ENCODE measurements at places on chromosomes 4 and X. TPM values are rescaled to one million over a fixed set of nuclear protein-coding genes. Genes with fewer than 3 reads are reported as not detected.

DNA sequence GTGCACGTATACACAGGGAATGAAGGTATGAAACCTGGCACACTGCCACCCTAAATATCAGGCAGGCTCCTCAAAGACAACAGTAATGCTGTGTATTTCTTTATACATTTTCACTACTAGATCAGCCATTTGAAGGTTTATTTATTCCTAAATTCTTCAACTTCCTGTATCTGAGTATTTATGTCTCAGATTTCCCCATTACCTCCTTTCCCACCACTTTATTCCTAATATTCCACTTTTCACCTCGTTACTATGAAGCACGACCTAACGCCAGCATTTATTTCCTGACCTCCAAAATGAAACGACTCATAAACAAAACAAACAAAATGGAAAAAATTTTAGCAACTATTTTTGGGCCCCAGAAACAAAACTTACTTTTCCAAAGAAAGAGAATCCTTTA, 69.6 kb downstream of the MAML3 start:
- DNase-seq, result no peak

The UNC5C gene
- not detected for polyA plus RNA-seq

The HS3ST1 gene
- polyA plus RNA-seq, result not detected

The FGA gene
- polyA plus RNA-seq, result not detected

The CT83 gene
- polyA plus RNA-seq, result not detected

- DNase-seq, result no peak
These were observed 200.4 kb downstream of the ARHGAP24 start for GRCh38 chr4:85675076-85676049.

DNA sequence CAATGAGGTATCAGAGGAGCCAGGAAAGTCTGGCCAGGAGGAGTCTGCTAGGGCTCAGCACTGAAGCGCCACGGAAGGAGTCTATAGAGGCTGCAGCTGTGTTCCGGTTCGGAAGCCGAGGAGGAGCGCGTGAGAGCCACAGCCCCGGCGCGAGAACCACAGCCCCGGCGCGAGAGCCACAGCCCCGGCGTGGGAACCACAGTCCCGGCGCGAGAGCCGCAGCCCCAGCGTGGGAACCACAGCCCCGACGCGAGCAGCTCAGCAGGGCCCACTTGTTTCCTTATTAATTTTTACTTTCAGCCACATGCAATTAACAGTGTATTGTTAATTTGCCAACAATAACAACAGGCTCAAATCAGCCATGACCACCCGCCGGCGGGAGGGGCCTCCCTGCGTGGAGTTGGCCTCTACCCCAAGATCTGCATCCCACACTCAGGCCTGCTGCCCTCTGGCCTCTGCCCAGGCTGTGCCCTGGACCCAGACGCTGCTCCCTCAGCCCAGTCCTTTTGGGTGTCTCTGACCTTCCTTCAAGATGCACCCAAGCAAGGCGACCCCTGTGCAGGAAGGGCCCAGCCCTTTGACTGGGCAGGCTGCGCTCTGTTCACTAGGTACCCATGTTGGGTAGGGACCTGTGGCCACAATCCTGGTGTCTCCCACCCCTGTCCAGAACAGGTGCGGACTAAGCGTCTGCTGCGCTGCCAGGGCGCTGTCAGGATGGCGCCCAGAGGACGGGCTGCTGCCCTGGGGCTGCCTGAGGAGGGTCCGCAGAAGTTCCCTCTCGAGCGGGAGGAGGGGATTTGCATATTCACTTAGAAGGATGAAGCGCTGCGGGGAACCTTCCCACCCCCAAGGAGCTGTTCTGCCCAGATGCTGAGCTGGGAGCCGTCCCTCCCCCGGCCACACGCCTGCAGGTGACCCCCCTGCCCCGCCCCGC, 113.8 kb downstream of the ADRA2C start:
- DNase-seq, result peak; percentile 89

The XAGE1B gene
- polyA plus RNA-seq, result not detected

The LIMCH1 gene
- not detected for polyA plus RNA-seq

DNA sequence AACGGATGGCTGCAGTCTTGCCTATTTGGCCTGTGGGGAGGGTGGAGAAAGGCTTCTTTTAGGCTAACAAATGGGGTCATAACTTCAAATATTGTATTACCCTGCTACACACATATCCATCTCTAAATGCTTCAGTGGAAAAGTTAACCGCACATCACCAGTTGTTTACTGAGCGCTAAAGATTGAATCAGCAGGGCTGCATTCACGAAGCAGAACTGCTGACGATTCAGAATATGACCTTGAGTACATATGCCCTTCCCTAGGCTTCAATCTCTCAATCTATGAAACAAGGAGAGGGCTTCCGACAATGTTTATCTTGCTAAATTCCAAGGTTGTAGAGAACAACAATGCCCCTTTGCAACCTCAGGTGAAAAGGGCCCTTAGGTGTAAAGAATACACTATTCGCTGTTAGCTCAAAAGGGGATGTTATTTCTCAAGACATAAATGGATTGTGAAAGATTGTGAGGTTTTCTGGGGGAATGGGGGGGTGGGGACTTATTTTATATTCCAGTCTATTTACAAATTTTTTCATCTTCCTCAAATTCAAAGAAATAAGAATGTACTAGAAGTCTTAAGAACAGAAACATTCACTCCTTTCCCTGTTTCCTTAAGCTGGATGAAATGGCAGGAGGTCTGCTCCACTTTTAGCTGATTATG, 2.6 kb upstream of the ATP6AP2 start:
- no peak for DNase-seq

The GPR119 gene
- polyA plus RNA-seq, result not detected

DNA sequence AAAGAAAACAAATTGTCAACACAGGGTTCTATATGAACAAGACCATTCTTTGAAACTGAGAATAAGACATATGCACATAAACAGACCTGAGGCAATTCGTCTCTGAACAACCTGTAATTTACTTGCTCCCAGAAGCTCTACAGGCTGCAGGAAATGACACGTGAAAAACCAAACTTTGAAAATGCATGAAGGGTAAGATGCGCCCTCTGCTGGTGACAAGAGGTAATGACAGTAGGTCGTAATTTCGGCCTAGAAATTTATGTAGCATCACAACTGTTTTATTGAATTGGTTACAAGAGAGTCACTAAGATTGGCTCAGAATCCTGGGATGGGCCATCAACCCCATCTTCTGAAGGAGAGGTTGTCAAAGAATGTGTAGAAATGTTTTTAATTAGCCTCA, 276.5 kb downstream of the PPP4R3C start:
- peak; percentile 17 for DNase-seq

The CXorf49 gene
- not detected for polyA plus RNA-seq

GRCh38 chr4:145531223-145531622, 49.6 kb downstream of the SMAD1 start:
- DNase-seq, result no peak

The RADX gene
- 1.4 TPM for polyA plus RNA-seq

The JADE3 gene
- polyA plus RNA-seq, result not detected

The RNF150 gene
- polyA plus RNA-seq, result not detected

DNA sequence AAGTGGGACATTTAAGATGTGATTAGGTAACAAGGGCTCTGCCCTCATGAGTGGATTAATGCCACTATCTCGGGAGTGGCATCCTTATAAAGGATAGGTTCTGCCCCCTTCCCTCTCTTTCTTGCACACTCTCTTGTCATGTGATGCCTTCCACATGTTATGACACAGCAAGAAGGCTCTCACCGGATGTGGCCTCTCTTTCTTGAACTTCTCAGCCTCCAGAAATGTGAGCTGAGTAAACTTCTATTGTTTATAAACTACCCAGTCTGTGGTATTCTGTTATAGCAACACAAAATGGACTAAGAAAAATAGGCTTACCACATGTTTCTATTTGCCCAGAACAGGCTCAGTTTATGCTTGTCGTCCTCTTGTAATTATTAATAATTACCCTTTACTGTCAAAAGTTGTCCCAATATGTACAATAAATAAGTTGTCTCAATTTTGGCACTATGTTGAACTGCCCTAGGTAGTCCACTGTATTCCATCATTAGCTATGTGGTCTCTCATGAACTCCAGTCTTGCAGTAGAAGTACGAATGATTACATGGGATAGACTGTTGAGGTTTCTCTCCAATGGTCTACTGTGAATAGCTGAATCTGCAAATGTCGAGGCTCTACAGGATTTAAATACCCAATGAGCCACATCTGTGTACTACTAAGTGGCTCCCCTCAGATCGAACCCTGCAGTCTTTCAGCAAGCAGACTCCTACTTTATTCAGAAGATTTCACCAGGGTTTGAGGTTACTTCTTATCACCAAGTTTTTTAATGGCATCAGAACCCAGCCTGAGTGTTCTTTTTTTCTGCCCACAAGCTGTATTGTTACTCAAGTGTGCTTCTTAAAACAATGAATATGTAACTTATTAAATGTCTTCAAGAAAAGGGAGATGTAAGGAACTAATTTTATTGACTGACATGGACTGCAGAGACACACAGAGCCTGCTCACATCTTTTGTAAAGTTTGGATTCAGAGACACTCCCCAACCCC, 102.0 kb upstream of the LEF1 start:
- DNase-seq, result no peak

GRCh38 chr4:83692028-83692427, 156.1 kb downstream of the GPAT3 start:
- no peak for DNase-seq

The F9 gene
- not detected for polyA plus RNA-seq

- DNase-seq, result no peak
These were observed 15.8 kb downstream of the TRPC3 start for GRCh38 chr4:121936101-121936500.

The SERTM2 gene
- polyA plus RNA-seq, result not detected

DNA sequence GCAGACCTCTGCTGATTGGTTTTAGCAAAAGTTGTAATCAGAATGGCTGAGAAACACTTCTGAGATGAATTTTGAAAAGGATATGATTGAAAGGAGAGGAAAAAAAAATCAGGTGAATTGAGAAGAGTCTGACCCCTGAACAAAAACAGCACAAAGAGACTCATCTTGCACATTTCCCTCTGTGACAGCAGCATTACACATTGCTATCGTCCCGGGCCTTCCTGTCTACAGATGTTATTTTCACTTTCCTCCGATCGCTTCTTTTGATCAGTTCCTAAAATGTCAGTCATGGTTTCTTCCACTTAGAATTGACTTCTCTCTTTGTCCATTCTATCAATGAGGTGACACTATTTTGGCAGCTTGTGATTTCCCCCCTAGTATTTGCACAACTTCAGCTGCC, 262.6 kb downstream of the GPC3 start:
- DNase-seq, result no peak

The C4orf46 gene
- polyA plus RNA-seq, result 4.4 TPM

The PDZD4 gene
- polyA plus RNA-seq, result 6.1 TPM

The ADH5 gene
- polyA plus RNA-seq, result 167 TPM

The FAM241A gene
- polyA plus RNA-seq, result 1.4 TPM

DNA sequence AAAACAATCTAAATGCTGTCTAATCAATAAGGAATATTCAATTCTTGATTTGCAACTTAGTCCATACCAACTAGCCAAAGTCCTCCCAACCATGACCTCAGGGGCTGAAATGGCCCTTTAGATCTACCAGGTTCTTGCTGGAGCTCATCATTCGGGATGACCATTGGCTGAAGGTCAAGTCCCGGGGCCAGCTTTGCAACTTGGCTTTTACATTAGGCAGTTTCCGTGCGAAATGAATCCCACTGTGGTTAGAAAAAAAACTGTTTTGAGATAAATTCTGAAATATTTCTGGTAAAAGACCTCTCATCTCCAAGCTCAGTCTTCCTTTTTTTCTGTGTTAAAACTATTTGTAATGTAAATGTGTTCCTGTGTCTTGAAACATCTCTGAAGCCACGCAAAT, 178.6 kb downstream of the TENM3 start:
- DNase-seq, result no peak

- DNase-seq, result no peak
These were observed 5.8 kb upstream of the GUCY2F start for GRCh38 chrX:109487640-109488039.

The SULT1B1 gene
- polyA plus RNA-seq, result 8.9 TPM

The HTR2C gene
- polyA plus RNA-seq, result not detected

The ARMCX2 gene
- 1.00 TPM for polyA plus RNA-seq

DNA sequence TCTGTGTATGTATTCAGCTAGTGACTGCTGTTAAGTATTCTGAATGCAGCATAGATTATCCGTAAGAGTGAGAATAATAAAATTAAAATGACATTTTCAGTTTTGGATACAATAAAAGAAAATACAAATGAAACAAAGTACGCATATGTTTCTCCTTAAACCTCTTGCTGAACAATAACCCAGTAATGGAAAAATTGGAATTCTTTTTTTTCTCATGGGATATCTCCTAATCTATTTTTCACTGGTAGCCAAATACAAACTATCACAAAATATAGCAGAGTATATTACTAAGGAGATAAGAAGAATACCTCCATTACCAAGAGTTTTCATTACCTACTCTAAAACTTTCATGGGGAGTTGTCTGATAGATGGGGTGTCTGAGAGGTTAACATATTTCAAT, 6.0 kb downstream of the RAB28 start:
- DNase-seq, result no peak

GRCh38 chrX:4550018-4550417, 836.6 kb upstream of the PRKX start:
- no peak for DNase-seq

The TMPRSS11D gene
- not detected for polyA plus RNA-seq

DNA sequence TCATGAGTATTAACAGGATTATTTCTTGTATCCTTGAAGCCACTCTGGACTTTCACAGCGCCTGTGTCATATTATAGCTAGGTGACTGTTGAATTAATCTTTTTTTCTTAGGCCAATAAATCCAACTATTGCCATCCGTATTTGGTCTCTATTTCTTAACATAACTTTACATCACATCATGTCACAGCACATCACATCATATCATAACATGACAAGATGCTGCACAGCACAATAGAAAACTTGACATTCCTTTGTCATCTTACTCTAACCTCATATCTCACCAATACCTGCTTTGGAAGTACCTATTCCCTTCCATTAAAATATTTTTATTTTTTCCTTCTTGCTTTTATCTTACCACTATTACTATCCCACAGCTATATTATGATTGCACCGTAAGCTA, 1480.8 kb downstream of the TECRL start:
- no peak for DNase-seq

GRCh38 chr4:123398853-123399626, 2.4 kb downstream of the SPRY1 start:
- peak; percentile 42 for DNase-seq

The SLC10A7 gene
- polyA plus RNA-seq, result 8.8 TPM

GRCh38 chr4:18931643-18932377, 910.3 kb upstream of the LCORL start:
- no peak for DNase-seq

- DNase-seq, result peak; percentile 88
These were observed 29.0 kb downstream of the ERVMER34-1 start for GRCh38 chr4:52721968-52722815.

DNA sequence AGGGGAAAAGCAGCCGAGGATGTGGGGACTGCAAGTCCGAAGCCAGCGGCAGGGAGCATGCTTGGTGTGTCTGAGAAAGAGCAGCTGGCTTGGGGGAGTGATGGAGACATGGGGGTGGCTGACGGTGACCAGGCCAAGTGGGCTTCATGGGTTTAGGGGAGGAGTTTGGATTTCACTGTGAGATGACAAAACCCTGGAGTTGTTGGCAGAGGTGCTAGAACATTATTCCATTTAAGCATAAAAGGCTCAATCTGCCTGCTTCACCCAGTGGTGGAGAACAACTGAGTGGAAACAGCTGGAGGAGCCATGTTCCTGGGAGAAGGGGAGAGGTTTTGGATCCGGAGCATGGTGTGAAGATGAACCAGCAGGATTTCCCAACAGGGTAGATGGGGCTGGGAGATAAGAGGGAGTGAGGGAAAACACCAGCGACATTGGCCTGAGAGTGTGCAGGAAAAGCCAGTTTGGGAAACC, 318.0 kb upstream of the TAPT1 start:
- DNase-seq, result no peak

Data from immature natural killer cell (primary cell).